Camera-type eye (tissue), 1 donor: ENCODE measurements at places on chromosomes 1 and 21. TPM values are rescaled to one million over a fixed set of nuclear protein-coding genes. Genes with fewer than 3 reads are reported as not detected.

The KISS1 gene
- not detected for total RNA-seq

The NOL9 gene
- total RNA-seq = 43.1 TPM

The OR14K1 gene
- not detected for total RNA-seq

The CELSR2 gene
- 35.2 TPM for total RNA-seq

The REN gene
- not detected for total RNA-seq

The YBX1 gene
- total RNA-seq = 488 TPM

The C1orf94 gene
- total RNA-seq = 0.33 TPM

The PPIAL4G gene
- not detected for total RNA-seq

The PRAMEF12 gene
- not detected for total RNA-seq

The TP73 gene
- 1.5 TPM for total RNA-seq

The SAMSN1 gene
- 41.3 TPM for total RNA-seq

The LENEP gene
- 6.0 TPM for total RNA-seq

The SERPINC1 gene
- not detected for total RNA-seq

The LCE1F gene
- not detected for total RNA-seq

The GRIK3 gene
- 28.5 TPM for total RNA-seq

The NRAS gene
- total RNA-seq = 42.1 TPM

The PIK3R3 gene
- total RNA-seq = 33.9 TPM

The SPRR4 gene
- not detected for total RNA-seq

The VASH2 gene
- 47.9 TPM for total RNA-seq

The S1PR1 gene
- total RNA-seq = 34.5 TPM

The BCL2L15 gene
- total RNA-seq = 0.49 TPM

The TRIM46 gene
- 5.7 TPM for total RNA-seq

The KCNJ9 gene
- 4.1 TPM for total RNA-seq

The CHODL gene
- total RNA-seq = 17.5 TPM

The ECM1 gene
- 2.1 TPM for total RNA-seq

The TSNAX gene
- total RNA-seq = 57.1 TPM

The HJV gene
- 23.6 TPM for total RNA-seq

The SPRR2E gene
- not detected for total RNA-seq

The ITLN1 gene
- total RNA-seq = not detected

The KRTAP19-2 gene
- not detected for total RNA-seq

The THRAP3 gene
- 103 TPM for total RNA-seq

The ELAVL4 gene
- total RNA-seq = 15.3 TPM

The CAPZA1 gene
- total RNA-seq = 127 TPM

The ZSCAN20 gene
- 19.5 TPM for total RNA-seq

The TMEM59 gene
- total RNA-seq = 174 TPM

The PDE9A gene
- 23.3 TPM for total RNA-seq

The KPRP gene
- not detected for total RNA-seq

The ABCD3 gene
- 68.4 TPM for total RNA-seq

The GJA8 gene
- 40.3 TPM for total RNA-seq

The LCE3E gene
- total RNA-seq = not detected

The VCAM1 gene
- total RNA-seq = 17.2 TPM

The GNPAT gene
- 44.4 TPM for total RNA-seq

The FYB2 gene
- total RNA-seq = 11.4 TPM

The AGT gene
- 4.8 TPM for total RNA-seq

The LCK gene
- total RNA-seq = 1.4 TPM

The MYOC gene
- total RNA-seq = 1.8 TPM

The ACTL8 gene
- total RNA-seq = not detected

The C1orf185 gene
- total RNA-seq = not detected

The TRMT13 gene
- total RNA-seq = 74.4 TPM

The DYNLT5 gene
- total RNA-seq = 4.6 TPM

The PYHIN1 gene
- total RNA-seq = not detected
